Amygdala (tissue), 56 donors: ENCODE measurements at places on chromosomes 7 and 10.

DNA sequence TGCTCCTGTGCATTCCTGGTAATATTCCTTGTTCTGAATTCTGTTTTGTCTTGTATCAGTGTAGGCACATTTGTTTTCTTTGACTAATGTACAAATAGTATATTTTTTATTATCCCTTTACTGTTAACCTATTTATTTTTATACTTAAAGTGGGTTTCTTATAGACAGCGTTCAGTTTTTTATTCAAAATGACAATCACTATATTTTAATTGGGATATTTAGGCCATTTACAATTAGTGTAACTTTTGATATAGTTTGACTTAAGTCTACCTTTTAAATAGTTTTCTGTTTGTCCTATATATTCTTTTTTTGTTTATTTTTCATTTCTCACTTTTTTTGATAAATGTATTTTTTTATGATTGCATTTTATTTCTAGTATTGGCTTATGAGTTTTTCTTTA lies 219.8 kb downstream of the DNAJB9 start:
- DNase-seq, result no peak

- DNase-seq, result no peak
Observed at GRCh38 chr10:103826885-103827284, 28.5 kb downstream of the SH3PXD2A start.

DNA sequence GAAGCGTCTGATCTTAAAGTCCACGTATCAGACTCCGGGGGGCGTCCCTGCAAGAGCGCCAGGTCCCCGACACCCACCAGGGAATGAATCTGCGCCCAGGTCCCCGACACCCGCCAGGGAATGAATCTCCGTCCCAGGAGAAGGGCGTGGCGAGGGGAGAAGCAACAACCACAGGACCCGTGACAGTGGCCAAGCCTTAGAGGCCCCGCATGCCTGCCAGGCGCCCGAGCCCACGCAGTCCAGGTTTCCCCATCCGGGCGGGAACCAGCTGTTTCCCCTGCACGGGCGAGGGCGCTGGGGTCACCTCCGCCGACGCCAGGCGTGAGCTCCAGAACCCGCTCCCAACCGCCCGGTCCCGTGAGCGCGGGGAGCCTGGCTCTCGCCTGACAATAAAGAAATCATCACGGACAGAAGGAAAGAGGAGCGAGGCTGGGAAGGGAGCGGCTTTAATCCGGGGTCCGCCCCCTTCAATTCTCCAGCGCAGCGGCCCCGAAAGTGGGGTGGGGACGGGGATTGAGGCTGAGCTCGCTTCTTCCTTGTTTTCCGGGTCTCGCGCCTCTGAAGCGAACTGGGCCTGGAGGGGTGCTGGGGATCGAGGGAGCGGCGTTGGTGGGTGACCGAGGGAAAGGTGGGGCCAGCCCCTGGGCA lies 29.0 kb upstream of the BMS1 start:
- no peak for DNase-seq

- DNase-seq, result no peak
Observed at GRCh38 chr7:51233374-51233773, 83.2 kb downstream of the COBL start.

DNA sequence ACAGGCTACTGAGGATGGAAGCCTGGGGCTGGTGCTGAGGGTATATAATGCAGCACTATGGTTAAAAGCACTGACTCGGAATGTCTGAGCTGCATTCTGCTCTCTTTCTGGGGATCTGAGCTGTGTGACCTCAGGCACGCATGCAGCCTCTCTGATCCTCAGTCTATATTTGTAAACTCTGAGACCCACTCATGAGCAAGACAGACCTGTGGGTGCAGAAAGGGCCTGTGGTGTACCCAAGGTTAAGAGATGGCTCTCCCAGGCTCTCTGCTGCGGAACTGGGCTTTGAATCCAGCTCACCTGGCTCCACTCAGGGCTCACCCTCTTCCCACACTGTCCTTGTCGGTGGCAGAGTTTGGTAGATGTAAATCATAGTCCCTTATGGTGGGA lies 89.9 kb downstream of the CHST15 start:
- no peak for DNase-seq

GRCh38 chr7:121126801-121127534 lies 138.5 kb downstream of the CPED1 start:
- DNase-seq, result no peak

- no peak for DNase-seq
Observed at GRCh38 chr7:92115821-92116220, 18.5 kb downstream of the CYP51A1 start.

DNA sequence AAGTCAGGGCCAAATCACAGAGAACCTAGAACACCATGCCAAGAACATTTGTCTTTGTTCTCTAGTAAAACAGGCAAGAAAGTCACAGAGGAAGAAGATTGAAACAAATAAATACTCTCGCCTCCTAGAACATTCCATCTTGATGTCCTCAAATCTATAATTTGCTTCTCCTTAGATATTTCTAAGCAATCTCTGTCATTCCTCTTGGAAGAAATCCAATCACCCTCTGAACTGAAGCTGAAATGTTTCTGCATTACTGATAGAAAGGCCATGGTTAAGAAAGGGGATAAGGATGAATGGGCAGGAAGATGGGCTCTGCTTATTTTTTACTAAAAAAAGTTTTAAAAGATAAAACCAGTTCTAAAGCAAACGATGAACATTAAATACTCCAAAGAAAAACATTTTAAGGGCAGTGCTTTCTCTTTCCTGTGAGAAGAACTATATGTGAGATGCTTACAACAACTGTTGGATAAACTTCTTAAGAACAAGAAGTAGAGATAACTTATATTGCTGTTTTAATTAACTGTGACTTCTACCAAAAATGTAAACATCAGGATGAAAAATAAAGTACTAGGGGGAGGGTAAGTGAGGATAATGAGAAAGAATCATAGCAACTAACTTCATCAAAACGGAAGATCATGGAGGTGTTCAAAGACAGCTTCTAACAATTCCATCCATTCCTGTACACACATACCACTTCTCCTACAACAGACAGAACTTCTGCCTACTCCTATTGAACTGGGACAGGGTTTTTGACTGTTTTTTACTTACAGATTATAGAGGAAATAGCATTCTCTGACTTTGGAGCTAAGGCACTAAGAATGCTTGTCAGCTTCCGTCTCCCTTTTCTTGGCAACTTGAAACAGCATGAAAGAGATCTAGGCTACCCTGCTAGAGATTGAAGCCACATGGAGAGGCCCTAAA lies 153.0 kb upstream of the LRRTM3 start:
- no peak for DNase-seq

GRCh38 chr10:55305285-55305684 lies 504.3 kb upstream of the PCDH15 start:
- no peak for DNase-seq

GRCh38 chr10:133405844-133406527 lies 12.0 kb downstream of the MTG1 start:
- no peak for DNase-seq
